ENCODE measurements at places on chromosomes 2 and 18.

- DNase-seq, result no peak
Measured at GRCh38 chr2:235432741-235433520, 60.9 kb upstream of the AGAP1 start.

GRCh38 chr2:173355132-173355865 is 627 bp downstream of the CDCA7 start:
- DNase-seq, result peak; percentile 89

DNA sequence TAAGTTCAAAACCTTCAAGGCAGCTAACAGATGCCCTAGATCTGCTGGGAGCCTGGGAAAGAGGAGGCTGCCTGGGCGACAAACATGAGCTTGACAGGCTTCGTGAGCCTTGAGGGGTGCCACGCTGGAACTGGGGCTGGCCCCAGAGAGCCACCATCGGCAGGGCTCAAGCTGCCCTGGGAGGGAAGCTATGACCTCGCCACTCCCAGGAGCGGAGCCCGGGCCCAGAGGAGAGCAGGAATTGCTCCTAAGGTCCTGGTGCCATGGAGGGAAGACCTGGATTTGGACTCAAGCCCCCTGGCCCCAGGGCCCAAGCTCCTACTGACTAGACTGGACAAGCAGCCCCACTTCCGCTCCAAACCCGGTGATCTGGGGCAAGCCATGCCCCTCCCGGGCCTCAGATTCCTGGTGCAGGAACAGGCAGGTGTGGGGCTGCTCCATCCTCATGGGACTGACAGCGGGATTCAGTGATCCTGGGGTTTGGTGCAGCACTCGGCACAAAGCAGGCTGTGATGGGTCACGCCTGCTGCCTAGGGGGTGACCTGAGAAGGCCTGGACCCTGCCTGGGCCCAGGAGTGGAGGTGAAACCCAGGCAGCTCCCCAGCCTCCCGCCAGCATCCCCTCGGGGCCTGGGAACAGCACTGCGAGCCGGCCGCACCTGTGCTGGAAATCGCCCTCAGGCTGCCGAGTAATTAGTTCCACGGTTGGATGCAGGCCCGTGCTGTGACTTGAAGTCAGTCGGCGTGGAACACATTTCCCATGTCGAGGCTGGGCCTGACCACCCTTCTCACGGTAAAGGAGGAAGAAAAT is 246.9 kb downstream of the NDUFA10 start:
- no peak for DNase-seq

DNA sequence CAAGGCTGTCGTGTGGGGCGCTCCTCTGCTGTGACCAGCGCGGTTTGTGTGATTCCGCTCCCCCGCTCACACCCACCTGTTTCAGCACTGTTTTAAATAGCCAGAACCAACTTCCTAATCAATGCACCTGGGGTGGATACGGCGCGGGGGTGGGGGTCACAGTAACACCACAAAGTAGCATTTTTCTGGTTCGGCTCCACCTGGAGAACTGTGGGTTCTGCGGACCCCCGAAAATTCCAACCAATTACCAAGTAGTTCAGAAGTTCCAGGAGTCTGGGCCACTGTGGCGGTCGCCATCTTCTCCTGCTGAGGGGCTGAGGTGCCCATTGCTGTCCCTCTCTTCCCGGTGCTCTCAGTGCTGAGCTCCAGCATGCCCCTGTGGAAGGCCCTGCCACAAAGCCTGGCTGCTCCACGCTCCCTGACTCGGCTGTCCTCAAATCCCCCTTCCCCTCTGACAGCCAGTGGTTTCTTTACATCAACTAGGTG is 79.4 kb downstream of the GFPT1 start:
- DNase-seq, result no peak

GRCh38 chr18:22211657-22212056 is 42.3 kb downstream of the GATA6 start:
- peak; percentile 9 for DNase-seq

DNA sequence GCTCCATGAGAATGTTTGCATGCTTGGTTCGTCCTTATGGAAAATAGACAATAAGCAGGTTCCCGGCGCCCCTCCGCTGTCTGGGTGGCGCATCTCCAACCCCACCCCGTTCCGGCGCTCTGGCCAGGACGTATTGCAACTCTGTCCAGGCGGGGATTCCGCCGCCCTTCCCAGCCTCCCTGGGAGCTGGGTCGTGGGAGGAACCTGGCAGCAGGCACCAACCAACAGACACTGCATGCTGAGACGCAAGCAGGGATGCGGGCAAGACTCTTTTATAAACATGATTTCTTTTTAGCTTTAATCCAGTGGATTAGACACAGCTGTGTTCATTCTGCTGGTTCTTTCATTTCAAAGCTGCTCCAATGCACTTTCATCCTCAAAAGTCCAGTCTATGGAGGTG is 240.2 kb downstream of the SH3BP4 start:
- DNase-seq, result no peak

- DNase-seq, result no peak
Measured at GRCh38 chr2:178542161-178542560, 61.9 kb downstream of the PLEKHA3 start.

DNA sequence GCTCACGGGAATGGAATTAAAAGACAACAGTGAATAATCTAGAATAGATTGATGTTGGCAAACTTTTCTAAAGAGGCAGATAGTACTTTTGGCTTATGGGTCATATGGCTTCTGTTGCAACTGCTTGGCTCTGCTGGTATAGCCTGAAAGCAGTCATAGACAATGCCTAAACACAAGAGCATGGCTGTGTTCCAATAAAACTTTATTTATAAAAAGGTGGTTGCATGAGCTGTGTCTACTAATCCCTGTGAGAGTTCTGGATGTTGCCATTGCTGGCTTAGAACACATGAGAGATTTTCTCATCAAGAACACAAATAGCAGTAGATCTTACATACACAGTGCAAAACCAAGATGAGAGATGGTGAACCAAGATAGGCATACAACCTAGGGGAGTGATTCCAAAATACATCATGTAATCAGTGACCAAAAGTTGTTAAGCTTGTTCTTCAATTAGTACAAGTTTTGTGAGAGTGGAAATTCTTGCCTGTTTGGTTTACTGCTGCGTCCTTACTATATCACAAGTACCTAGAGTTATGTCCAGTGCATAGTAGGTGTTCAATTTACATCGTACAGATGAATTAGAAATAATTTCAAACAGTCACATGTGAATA is 380.0 kb downstream of the METTL4 start:
- DNase-seq, result no peak

- no peak for DNase-seq
Measured at GRCh38 chr18:37582261-37582660, 16.7 kb upstream of the CELF4 start.

DNA sequence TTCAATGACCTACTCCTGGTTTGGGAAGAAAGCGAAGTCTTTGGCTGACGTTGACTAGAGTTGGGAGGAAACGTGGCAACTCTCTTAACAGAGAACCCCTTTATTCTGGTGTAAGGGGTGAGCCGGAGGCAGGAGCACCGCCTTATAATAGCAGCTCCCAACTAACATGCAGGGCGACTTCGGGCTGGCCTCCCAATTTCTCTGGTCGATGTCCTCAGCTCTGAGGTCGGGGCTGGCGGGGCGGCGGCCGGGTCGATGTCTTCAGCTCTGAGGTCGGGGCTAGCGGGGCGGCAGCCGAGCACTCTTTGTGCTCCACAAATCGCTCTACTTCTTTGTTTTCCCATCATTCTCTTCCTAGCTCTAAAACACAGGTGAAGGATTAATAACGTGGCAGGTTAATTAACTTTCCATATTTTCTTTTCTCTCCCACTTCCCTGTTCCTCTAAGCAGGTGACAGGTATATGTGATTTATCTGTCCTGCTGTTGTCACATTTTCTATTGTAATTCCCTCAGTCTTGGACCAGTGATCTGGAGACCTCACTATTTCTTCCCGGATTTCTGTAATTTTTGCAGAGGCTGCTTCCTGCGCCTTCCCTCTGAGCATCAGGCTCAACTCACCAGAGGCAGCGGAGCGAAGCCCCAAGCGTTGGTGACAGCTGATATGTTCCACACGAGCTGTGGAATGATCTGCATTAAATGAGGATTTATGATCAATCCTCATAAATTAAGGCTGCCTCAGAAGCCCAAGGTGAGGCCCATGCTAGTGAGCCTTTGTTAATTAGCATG is 64.3 kb downstream of the ACKR3 start:
- DNase-seq, result no peak

GRCh38 chr2:20436716-20437470 is 10.0 kb upstream of the RHOB start:
- DNase-seq, result no peak

DNA sequence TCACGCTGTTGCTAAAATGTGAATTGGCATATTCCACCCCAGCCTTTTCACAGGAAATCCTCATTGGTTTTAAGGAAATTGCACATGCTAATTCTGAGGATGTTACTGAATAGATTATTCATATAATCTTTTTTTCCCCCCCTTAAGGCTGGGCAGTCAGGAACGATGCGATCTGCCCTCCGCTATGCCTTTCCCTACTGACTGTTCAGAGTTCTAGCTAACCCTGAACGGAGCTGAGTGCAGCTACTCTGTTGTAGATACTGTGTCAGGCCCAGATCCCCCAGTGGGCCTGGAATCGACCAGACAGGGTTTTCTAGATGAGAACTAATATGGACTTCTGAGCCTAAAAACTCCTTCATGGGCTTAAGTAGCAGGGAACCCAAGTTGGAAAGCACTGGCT is 192.2 kb downstream of the TCF4 start:
- no peak for DNase-seq

- no peak for DNase-seq
Measured at GRCh38 chr2:230872968-230873660, 8.4 kb downstream of the ITM2C start.

DNA sequence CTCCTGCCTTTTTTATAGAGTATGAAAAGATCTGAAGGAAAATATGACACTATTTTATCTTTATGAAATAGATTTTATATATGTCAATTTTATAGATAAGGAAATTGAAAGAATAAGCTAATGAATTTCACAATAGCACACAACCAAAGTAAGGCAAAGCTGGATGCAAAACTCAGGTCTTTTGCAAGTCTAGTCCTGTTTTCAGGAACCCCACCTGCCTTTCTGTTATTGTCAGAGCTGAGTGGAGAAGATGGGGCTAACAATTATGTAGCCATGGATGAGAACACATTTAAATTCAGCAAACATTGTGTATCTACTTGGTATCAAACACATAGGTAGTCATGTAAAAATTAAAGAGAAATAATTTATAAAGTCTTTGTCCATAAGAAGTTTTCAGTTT is 161.5 kb upstream of the ZEB2 start:
- no peak for DNase-seq

GRCh38 chr2:220224691-220225543 is 597.5 kb downstream of the SLC4A3 start:
- DNase-seq, result no peak

DNA sequence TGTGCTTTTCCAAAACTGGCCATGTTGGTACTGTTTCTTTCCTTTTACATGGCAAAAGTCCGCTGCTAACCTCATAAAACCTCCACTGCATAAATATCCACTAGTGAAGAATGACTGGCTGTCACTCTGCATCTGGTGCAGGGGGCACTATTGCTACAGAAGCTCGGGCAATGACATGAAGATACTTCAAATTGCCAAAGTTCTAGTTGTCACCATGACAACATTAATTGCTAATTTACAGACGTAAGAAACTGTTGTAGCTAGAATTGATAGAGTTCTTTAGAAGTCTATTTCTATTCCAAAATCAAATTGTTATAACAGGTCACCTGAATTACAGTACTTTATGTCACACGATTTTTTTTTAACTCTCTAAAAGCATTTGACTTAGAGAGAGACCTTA is 845 bp downstream of the CFAP210 start:
- DNase-seq, result peak; percentile 43

DNA sequence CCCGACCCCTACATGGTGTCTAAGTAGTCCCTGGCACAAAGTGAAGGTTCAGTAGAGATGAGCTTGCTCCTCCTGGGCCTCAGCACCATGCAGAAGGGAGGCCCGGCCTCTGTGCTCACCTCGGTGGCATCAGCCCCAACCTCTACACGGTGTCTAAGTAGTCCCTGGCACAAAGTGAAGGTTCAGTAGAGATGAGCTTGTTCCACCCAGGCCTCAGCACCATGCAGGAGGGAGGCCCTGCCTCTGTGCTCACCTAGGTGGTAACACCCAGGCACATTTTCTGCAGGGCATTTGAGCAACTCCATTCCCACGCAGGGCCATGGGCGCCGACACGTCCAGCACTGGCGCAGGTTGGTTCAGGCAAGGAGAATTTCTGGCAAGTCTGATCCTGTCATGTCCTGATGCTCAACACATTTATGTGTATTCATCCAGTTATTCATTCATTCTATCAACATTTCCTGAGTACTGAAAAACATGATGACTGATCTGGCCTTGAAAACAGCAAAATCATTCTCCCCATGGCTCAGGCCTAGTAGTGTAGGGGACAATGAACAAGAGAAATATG is 408.2 kb upstream of the MYT1L start:
- DNase-seq, result no peak

DNA sequence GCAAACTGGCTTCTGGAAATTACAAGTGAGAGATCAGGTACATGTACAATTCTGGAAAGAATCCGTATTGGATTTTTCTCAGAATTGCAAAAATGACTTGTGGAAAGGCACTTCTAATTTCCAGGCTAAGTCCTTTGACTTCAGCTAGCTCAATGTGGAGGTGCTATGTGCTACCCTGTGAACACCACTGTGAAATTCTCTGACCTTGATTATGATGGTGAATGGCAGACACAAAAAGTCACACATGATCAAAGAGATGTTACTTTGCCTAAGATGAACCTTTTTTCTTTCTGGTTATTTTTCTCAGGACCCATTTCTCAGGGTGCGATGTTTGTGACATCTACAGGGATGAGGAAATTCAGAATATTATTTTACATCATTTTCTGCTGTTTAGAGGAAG is 856.6 kb upstream of the VRK2 start:
- DNase-seq, result no peak

DNA sequence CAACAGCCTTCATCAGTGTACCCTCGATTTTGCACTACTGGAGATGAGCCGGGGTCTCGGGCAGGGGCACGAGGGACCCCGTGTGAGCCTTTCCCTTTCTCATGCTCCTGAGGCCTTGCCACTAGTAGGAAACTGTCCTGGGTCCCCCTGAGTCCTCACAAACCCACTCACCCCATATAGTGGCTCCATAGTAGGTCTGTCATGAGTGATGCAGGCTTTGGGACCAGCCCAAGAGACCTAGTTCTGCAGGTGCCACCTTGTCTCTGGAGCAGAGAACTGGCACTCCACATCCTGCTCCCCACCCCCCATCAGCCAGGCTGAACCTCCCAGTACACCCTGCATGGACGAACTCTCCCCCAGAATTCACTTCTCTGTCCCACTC is 187.1 kb downstream of the SMAD7 start:
- no peak for DNase-seq

DNA sequence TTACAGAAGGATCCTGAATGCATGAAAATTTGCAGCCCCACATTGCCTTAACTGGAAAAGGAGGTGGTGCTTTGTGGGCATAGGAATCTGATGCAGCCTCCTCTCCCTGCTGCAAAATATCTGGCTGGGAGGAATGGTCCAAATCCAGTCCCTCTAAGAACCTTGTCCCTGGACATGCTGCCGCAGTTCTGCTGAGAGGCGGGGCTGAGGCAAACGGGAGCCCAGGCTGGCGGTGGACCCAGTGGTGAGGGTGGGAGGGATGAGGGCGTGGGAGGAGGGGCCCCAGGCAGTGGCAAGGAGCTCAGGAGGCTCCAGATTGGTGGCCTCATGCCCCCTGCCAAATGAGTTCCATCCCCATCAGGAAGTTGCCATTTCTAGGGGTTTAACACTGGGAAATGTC is 36.2 kb downstream of the ZAP70 start:
- no peak for DNase-seq

GRCh38 chr2:79833235-79833878 is 320.5 kb downstream of the CTNNA2 start:
- no peak for DNase-seq

All from KBM-7 (cell line).